Osteoblast (primary cell): ENCODE measurements at places on chromosomes 1 and 21. TPM values are rescaled to one million over a fixed set of nuclear protein-coding genes. Genes with fewer than 3 reads are reported as not detected.

GRCh38 chr1:37851262-37851661, 8.1 kb downstream of the MTF1 start:
- H3K27ac ChIP-seq, result no peak overlapping the region
- no peak overlapping the region for H3K4me3 ChIP-seq
- H3K4me1 ChIP-seq, result no peaks in the 10 kb centered on the region
- H3K27me3 ChIP-seq, result no peaks in the 10 kb centered on the region
- no peak for DNase-seq
- H3K36me3 ChIP-seq, result peaks cover 20% of the 10 kb centered on the region

- H3K36me3 ChIP-seq, result no peaks in the 10 kb centered on the region
- peak; percentile 52 for DNase-seq
- H3K27me3 ChIP-seq, result no peaks in the 10 kb centered on the region
- no peak overlapping the region for H3K27ac ChIP-seq
Observed at GRCh38 chr1:41900603-41901444, 17.9 kb downstream of the HIVEP3 start.

RNU1-4 gene
- total RNA-seq, result under 0.01 TPM in 1 of 2 replicates, not detected in the other

DNA sequence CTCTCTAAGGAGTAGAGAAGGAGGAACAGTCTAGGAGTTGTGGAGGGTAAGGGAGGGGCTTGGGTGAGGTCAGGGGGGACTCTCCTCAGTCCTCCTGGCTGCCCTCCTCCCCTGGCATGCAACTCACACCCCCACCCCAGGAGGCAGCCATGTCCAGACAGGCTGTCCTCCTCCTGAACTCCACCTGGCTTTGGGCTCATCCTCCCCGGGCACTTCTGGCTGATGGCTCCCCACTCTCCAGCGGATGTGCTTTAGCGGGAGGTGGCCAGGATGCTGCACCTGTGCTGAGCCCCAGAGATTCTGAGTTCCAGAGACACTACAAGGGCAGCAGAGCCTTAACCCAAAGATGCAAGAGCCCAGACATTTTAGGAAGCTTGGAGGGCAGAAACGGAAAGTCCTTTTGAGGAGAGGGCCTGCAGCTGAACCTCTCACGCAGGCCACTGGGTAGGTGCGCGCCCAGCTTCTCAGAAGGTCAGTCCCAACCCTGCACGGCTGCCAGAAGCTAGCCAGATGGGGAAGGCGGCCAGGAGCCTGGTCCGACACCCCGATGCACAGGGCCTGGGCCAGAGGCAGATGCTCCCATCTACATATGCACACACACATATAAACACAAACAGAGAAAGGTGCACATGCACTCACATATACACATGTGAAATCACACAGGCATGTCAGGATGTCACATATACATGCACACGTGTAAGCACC, 83.4 kb downstream of the PDE9A start:
- H3K36me3 ChIP-seq, result no peaks in the 10 kb centered on the region
- no peak overlapping the region for H3K27ac ChIP-seq
- no peak overlapping the region for H3K4me3 ChIP-seq
- H3K4me1 ChIP-seq, result peaks cover 4% of the 10 kb centered on the region
- no peak for DNase-seq

GRCh38 chr1:58094221-58094620, 452.3 kb downstream of the OMA1 start:
- no peaks in the 10 kb centered on the region for H3K27me3 ChIP-seq
- H3K27ac ChIP-seq, result no peak overlapping the region
- no peaks in the 10 kb centered on the region for H3K4me1 ChIP-seq
- no peaks in the 10 kb centered on the region for H3K36me3 ChIP-seq
- DNase-seq, result no peak

KCND3 gene
- 3.6 and 6.5 TPM in 2 replicates for total RNA-seq

CHIA gene
- not detected in 2 replicates for total RNA-seq

- H3K36me3 ChIP-seq, result peaks cover 87% of the 10 kb centered on the region
- H3K27me3 ChIP-seq, result no peaks in the 10 kb centered on the region
- H3K4me1 ChIP-seq, result no peaks in the 10 kb centered on the region
- H3K4me3 ChIP-seq, result no peak overlapping the region
- DNase-seq, result no peak
Observed at GRCh38 chr21:37228003-37228400, 39.1 kb downstream of the VPS26C start.

RHD gene
- not detected in 2 replicates for total RNA-seq

- H3K36me3 ChIP-seq, result peaks cover 60% of the 10 kb centered on the region
- H3K27ac ChIP-seq, result peak overlapping the region; percentile 98
- no peak overlapping the region for H3K4me3 ChIP-seq
Observed at GRCh38 chr1:85321237-85321964, 45.0 kb upstream of the BCL10 start.

DNA sequence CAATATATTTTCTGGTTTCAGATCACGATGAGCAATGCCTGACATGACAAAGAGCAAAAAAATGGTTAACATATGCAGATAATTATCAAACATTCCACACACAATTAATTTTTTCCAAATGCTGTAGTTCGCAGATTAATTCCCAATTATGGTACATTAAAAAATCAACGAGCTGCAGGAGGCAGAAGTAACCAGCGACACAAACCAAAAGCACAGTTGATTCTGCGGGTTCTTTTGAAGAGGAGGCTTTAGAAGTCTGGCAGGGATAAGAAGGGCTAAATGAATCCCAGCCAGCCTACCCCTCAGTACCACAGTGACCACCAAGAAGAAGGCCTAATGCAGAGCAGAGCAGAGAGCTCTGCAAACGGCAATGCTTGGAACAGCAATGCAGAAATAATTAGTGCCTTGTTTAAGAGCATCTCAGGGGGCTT, 17.0 kb upstream of the KNCN start:
- DNase-seq, result no peak
- no peak overlapping the region for H3K4me3 ChIP-seq
- peaks cover 12% of the 10 kb centered on the region for H3K36me3 ChIP-seq

DNA sequence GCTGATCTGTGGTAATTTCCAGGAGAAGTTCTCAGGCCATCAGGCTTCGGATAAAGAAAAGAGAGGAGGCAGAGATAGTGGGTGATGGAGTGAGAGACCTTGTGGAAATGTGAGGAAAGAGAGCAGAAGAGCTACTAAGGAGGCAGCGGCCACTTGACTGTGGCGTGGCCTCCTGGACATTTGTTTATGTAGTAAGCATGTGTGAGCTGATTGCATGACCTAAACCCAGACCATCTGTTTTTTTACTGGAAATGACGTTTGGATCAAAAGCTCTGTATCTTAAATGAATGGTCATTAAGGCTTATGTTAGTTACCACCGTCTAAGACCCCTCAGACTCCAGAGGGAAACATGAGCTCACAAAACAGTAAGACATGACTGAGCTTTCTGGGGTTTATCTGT, 13.6 kb downstream of the ATP1B1 start:
- peaks cover 8% of the 10 kb centered on the region for H3K4me1 ChIP-seq
- no peaks in the 10 kb centered on the region for H3K36me3 ChIP-seq
- no peak for DNase-seq
- no peak overlapping the region for H3K4me3 ChIP-seq

FAM72B gene
- total RNA-seq, result 1.4 and 2.7 TPM in 2 replicates

GRCh38 chr1:110554871-110555801, 36.2 kb upstream of the KCNA10 start:
- H3K36me3 ChIP-seq, result no peaks in the 10 kb centered on the region
- H3K27me3 ChIP-seq, result peaks cover 39% of the 10 kb centered on the region
- DNase-seq, result no peak
- H3K27ac ChIP-seq, result no peak overlapping the region

- H3K27me3 ChIP-seq, result peaks cover 2% of the 10 kb centered on the region
Observed at GRCh38 chr1:21543598-21543997, 34.4 kb downstream of the ALPL start.

GRCh38 chr1:33738536-33738935, 125.3 kb upstream of the HMGB4 start:
- H3K4me3 ChIP-seq, result no peak overlapping the region
- H3K27me3 ChIP-seq, result no peaks in the 10 kb centered on the region
- H3K27ac ChIP-seq, result no peak overlapping the region
- DNase-seq, result no peak

- no peaks in the 10 kb centered on the region for H3K36me3 ChIP-seq
- H3K4me3 ChIP-seq, result peak overlapping the region; percentile 76
- peak; percentile 59 for DNase-seq
- H3K27ac ChIP-seq, result no peak overlapping the region
- H3K4me1 ChIP-seq, result peaks cover 16% of the 10 kb centered on the region
- H3K27me3 ChIP-seq, result peaks cover 46% of the 10 kb centered on the region
Observed at GRCh38 chr1:117606649-117607430, 992 bp downstream of the TENT5C start.

DNA sequence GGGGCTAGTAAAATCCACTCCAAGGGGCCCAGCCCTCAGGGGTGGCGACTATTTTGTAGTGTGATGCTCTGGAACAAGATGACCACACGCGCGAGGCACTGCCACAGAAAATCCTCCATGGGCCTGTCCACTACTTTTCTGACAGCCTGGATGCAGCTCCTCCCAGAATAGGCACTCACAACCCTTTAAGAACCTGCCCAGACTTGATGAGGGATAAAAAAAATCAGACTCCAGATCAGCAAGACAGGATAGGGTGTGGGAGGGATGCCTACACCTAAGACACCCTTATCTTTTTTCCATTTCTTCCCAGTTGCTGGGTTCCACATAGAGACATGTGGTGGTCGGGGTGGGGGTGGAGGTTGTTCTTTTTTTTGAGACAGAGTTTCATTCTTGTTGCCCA, 33.5 kb downstream of the PCAT6 start:
- DNase-seq, result no peak
- no peaks in the 10 kb centered on the region for H3K36me3 ChIP-seq
- H3K27ac ChIP-seq, result no peak overlapping the region
- no peaks in the 10 kb centered on the region for H3K4me1 ChIP-seq
- no peak overlapping the region for H3K4me3 ChIP-seq

AKNAD1 gene
- not detected in 2 replicates for total RNA-seq

- no peak overlapping the region for H3K4me3 ChIP-seq
- H3K36me3 ChIP-seq, result no peaks in the 10 kb centered on the region
- H3K27ac ChIP-seq, result no peak overlapping the region
- H3K27me3 ChIP-seq, result no peaks in the 10 kb centered on the region
- peaks cover 8% of the 10 kb centered on the region for H3K4me1 ChIP-seq
- no peak for DNase-seq
Observed at GRCh38 chr1:78289603-78290002, 201.2 kb upstream of the PTGFR start.

DNA sequence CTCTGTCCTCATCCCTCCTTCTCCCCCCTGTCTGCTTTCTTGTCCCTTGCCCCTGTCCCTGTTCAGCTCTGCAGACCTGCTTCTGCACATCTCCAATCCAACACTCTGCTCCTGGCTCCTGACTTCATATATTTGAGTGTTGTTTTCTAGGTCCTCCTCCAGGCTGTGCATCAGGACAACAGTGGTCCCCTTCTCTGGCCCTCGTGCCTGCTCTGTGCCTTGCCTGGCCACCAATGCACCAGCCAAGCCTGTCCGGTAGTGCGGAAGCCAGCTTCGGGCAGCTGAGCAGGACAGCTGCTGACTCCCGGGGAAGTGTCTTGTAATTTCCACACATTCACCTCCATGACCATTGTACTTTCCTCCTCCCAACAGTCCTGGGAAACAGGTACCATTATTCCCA, 203.4 kb upstream of the RAB4A start:
- H3K4me1 ChIP-seq, result no peaks in the 10 kb centered on the region
- H3K27me3 ChIP-seq, result no peaks in the 10 kb centered on the region
- H3K36me3 ChIP-seq, result no peaks in the 10 kb centered on the region
- H3K27ac ChIP-seq, result no peak overlapping the region
- no peak overlapping the region for H3K4me3 ChIP-seq

DNA sequence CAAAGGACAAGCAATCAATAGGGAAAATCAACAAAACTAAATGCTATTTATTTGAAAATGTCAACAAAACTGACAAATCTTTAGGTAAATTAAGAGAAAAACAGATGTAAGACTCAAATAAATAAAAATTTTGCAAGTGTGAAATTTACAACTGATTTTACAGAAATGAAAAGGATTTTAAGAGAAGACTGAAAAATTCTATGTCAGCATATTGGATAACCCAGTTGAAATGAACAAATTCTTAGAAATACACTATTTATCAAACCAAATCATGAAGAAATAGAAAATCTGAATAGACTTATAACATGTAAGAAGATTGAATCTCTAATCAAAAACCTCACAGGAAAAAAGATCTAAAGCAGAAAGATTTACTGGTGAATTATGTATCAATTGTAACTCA, 7.6 kb upstream of the SPRR2F start:
- no peaks in the 10 kb centered on the region for H3K4me1 ChIP-seq
- H3K4me3 ChIP-seq, result no peak overlapping the region
- H3K36me3 ChIP-seq, result no peaks in the 10 kb centered on the region
- H3K27me3 ChIP-seq, result no peaks in the 10 kb centered on the region
- H3K27ac ChIP-seq, result no peak overlapping the region

C8A gene
- total RNA-seq, result not detected in 2 replicates

DNA sequence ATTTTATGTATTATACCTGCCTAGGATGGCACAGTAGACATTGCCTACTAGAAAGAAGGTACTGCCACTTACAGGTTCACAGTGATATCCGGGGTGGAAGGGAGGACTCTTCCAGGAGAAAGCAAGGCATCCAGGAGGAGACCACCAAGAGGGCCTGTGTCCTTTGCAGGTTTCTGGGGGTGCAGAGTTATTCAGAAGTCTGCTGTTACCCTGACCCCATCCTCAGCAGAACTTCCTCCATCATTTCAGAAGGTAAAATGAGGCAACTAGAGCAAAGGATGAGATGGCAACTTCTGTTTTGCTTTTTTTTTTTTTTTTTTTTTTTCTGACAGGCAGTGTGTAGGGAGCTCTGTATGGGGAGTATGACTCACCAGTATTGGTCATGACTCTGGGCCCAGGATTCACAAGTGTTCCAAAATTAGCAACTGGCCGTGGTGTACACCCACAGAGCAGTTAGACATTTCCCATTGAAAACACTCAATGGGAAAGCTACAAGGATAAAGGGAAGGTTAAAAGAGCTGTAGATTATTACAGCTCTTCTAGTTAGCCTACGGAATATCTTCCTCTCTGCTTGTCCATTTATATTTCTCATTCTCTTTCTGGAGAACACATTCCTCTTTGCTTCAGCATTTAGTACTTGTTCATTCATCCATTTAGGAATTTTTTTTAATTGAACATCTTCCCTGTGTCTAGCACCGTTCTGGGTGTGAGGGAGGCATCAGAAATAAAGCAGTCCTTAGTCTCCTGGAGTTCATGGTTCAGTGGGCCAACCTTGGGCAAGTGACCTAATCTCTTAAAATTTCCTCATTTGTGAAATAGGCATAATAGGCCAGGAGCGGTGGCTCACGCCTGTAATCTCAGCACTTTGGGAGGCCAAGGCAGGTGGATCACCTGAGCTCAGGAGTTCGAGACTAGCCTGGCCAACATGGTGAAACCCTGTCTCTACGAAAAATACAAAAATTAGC, 50.5 kb upstream of the PPP2R5A start:
- peak overlapping the region; percentile 67 for H3K27ac ChIP-seq
- no peaks in the 10 kb centered on the region for H3K36me3 ChIP-seq
- H3K27me3 ChIP-seq, result no peaks in the 10 kb centered on the region
- H3K4me1 ChIP-seq, result peaks cover 14% of the 10 kb centered on the region
- no peak overlapping the region for H3K4me3 ChIP-seq
